ENCODE measurements at places on chromosomes 3 and 15.

- no peak for DNase-seq
These were observed 80.6 kb upstream of the BHLHE40 start for GRCh38 chr3:4898454-4899313.

GRCh38 chr3:72587282-72587681, 261.0 kb downstream of the SHQ1 start:
- DNase-seq = no peak

- DNase-seq = peak; percentile 68
These were observed 8.6 kb upstream of the SRP14 start for GRCh38 chr15:40047415-40048210.

DNA sequence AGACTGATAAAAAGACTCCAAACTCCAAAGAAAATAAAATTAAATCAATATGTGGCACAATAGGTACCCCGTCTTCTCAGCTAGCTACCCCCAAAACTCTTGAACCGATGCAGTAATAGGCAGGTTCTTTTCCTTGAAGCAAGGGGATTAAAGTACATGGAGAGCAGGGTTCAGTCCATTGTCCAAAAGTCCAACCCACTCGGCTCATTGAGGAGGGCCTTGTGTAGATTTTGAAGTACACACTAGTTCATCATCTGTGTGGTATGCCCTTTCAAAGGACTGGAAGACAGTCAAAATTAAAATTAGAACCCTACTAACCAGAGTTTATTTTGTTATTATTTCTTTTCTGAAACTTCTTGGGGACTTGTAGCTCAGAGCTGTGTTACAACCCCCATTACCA, 23.3 kb downstream of the TF start:
- DNase-seq = no peak

GRCh38 chr15:31272558-31273257, 53.9 kb upstream of the KLF13 start:
- no peak for DNase-seq

- DNase-seq = no peak
These were observed 45.5 kb downstream of the LSAMP start for GRCh38 chr3:116399701-116400226.

GRCh38 chr15:68561171-68561900, 17.5 kb upstream of the CORO2B start:
- DNase-seq = no peak

- DNase-seq = no peak
These were observed 14.5 kb downstream of the RTP3 start for GRCh38 chr3:46512191-46512749.

- DNase-seq = no peak
These were observed 246.2 kb upstream of the CHRM5 start for GRCh38 chr15:33722005-33722672.

- no peak for DNase-seq
These were observed 24.1 kb downstream of the POMGNT2 start for GRCh38 chr3:43081796-43082195.

DNA sequence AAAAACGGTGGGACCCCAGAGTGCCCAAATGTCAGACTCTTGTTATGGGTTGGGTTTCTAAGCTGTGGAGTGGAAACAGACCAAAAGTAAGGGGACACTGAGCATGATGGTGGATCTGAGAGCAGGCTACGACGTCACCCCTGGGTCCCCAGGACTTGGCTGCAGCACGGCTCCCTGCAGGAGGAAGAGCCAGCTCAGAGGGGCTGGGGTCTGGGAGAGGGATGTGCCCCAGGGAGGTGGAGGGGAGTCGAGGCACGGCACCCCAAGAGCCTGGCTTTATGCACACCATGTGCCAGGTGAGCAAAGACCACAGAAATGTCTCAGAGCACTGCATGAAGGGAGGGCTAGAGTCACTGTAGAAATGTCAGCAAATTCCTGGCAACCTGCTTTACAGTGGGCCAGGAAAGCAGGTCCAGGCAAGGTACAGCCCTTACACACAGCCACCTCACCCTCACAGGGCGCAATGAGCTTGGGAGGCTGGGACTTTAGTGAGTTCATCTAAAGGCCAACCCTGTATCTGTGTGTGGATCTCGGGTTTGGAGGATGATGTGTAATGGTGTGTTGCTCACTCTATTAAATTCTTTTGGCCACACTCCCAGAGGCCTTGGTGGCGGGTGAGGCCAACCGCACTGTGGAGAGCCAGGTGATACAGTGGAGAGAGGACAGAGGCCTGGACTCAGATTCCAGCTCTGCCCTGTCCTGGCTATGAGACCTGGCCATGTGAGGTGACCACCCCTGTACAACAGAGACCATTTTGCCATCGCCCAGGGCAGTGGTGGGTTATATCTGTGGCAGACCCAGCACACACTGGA, 14.1 kb downstream of the CTSH start:
- no peak for DNase-seq

GRCh38 chr3:122258757-122259371, 66.2 kb upstream of the CSTA start:
- DNase-seq = peak; percentile 71

DNA sequence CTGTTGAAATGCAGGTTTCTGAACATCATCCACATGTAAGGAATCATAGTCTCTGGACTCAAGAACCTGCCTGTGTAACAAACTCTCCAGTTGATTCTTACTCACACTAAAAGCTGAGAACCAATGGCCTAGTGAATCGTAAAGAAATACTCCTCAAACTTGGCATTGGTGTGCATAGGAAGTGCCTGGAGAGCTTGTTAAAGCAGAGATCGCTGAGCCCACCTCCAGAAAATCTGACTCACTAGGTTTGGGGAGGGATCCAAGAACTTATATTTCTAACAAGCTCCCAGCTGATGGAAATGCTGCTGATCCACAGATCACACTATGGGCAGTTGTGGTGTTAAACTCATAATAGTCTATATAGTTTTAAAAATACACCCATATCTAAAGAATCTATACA, 55.8 kb upstream of the LMCD1 start:
- no peak for DNase-seq

DNA sequence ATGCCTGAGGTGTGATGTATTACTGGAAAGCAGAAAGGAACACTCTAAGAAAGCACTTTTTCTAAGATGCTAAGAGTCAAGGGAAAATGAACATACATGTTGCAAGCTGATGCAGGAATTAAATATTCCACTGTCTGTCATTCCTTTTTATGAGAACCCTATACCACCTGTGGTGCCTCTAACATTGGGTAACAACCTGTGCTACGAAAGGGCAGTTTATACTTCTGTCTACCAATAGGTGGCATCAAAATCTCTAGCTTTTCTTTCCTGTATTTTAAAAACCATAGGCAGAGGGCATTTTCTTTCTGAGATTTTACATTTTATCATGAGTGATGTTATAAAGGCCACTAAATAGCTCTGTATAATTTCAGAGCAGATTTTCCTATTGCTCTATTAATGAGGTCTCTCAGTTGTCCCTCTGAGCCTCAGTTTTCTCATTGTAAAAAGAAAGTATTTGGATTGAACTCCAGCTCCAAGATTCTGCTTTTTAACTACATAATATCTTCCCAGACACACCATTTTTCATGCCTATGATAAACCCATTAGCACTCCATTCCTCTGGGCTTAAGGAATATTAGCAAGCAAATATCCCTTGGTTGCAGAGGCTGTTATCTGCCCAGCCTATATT, 3.5 kb upstream of the CPNE4 start:
- peak; percentile 75 for DNase-seq

DNA sequence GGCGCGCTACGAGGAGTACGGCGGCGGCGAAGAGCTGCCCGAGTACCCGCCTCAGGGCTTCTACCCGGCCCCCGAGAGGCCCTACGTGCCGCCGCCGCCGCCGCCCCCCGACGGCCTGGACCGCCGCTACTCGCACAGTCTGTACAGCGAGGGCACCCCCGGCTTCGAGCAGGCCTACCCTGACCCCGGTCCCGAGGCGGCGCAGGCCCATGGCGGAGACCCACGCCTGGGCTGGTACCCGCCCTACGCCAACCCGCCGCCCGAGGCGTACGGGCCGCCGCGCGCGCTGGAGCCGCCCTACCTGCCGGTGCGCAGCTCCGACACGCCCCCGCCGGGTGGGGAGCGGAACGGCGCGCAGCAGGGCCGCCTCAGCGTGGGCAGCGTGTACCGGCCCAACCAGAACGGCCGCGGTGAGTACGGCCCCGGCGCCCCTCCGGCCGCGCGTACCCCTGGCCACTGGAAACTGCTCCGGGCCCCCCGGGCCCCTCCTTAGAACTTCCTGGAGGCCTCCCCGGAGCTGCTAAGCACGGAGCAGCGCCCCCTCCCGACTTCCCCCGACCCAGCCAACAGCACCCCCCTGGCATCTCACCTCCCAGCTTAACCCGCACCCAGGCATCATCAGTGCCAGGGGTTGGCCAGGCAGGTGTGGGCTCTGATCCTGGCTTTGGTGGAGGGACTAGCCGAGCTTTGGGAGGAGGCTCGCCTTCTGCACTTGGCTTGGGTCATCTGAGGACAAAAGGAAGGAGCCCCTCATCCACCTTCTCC, 1.4 kb downstream of the LOXL1 start:
- DNase-seq = peak; percentile 52

DNA sequence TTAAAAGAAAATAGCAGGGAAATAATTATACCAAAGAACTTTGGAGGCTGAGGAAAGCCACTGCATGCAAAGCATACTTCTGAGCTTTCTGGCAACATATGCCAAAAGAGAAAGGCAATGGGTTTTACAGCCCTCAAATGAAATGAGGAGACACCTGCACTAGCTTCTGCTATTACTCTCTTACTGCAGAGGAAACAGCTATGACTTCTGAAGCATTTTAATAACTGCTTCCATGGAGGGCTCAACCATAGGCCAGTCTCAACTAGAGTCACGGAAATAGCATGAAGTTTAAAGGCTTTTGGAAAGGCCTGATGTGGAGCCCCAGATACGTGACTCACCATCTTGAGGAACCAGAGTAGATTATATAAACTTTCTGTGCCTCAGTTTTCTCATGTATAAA, 114.8 kb downstream of the OXNAD1 start:
- no peak for DNase-seq

- peak; percentile 21 for DNase-seq
These were observed 1.4 kb downstream of the HTD2 start for GRCh38 chr3:58307639-58308215.

DNA sequence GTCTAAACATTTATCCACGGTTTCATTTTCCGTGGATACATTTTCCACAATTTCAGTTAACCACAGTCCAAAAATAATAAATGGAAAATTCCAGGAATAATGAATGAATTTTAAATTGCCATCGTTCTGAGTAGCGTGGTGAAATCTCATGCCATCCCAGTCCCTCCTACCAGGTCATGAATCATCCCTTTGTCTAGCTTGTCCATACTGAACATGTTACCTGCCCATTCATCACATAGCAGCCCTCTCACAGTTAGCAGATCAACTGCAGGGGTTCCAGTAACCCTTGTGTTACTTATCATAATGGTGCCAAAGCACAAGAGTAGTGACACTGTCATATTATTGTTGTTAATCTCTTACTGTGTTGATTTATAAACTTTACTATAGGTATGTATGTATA, 124.5 kb downstream of the GSK3B start:
- DNase-seq = no peak

- DNase-seq = no peak
These were observed 23.9 kb downstream of the EHD4 start for GRCh38 chr15:41948490-41948889.

DNA sequence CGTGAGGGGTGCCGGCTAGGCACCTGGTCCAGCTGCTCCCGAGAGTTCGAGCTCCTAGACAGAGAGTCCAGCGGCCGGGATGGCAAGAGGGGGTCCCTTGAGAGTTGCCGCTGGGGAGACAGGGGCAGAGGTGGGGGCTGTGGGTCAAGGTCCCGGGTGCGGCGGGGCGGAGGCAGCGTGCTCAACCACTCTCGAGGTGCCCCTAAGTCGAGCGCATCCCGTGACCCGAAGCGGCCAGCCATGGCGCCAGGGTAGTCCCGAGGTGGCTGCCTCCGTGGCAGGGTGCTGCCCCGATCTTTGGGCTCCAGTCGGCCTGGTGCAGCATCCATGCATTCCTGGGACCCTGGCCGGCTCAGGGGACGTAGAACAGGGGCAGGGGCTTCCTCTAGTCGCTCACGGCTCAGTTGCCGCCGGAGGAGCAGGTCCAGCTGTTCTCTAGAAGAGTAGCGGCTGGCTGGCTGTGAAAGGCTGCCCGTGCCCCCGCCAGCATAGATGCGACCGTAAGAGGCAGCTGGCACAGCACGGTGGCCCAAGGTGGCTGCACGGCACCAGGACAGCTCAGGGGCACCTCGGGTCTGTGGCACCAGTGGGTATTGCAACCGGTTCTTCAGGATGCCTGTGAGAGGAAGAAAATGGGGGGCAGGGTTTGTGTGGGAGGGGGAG, 4.8 kb upstream of the SLC26A6 start:
- no peak for DNase-seq

GRCh38 chr15:66130496-66131034, 123.0 kb downstream of the MEGF11 start:
- DNase-seq = no peak

- no peak for DNase-seq
These were observed 326.8 kb upstream of the SOX2 start for GRCh38 chr3:181384970-181385369.

- no peak for DNase-seq
These were observed 16.4 kb downstream of the PLEKHO2 start for GRCh38 chr15:64858021-64858575.

DNA sequence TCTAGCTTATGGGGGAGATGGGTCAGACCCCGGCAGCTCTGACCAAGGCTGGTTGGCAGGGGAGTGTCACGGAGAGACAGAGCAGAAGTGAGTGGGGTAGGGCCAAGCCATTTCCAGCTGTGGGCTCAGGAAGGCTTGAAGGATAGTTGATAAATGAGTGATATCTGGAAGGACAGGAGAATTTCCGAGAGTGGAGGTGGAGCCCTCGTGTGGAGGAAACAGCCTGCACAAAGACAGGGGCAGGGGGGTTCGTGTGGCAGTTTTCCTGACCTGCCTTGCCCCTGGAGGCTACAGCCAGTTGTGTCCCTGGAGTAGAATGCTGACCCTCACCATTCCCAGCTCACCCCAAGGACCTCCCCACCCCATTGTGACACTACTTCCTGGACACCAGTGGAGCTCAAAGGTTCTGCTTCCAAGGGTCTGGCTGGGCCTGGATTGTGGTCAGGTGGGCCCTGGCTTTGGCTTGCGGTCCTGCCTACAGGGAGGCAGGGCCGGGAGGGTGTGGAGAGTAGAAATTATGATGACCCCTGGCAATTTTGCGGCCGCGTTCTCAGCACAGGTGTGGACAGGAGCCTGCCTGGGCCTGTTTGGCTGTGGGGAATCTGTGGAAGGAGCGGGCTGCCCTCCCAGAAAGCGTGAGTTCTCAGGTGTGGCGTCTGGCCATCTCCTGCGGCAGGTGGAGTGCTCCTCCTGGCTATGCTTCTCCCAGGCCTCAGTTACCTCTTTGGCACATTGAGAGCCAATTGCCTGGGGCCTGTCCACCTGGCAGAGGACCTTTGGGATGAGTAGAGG, at the start of gene SLC22A14:
Gene SLC22A14, plus strand, starts transcription at position 400 of the 792 bp plus-strand sequence. CDS start 23,733 bp downstream, outside the sequence.
- no peak for DNase-seq

DNA sequence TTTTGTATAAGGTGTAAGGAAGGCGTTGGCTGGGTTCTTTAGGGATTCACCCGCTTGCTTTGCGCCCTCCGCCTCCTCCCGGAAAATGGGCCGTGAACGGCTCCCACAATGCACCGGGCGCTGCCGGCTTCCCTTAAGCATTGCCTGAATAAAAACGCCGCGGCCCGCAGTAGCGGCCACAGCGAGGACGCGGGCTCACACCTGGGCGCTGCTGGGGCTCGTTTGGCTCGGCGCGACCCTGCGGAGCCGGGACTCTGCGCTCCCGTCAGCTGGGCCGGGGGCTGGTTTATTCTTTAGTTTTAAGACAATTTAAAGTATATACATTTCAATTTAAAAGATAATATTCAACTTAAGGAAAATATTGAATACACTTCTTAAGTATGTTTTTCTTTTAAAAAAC, 343.5 kb upstream of the RGMA start:
- no peak for DNase-seq

GRCh38 chr15:91553196-91553854, 300.2 kb upstream of the SLCO3A1 start:
- peak; percentile 86 for DNase-seq

GRCh38 chr3:129065720-129066073, 5.1 kb downstream of the GP9 start:
- no peak for DNase-seq

Measured in NCI-H2081 (cell line).